ENCODE measurements at places on chromosomes 12 and 14.

DNA sequence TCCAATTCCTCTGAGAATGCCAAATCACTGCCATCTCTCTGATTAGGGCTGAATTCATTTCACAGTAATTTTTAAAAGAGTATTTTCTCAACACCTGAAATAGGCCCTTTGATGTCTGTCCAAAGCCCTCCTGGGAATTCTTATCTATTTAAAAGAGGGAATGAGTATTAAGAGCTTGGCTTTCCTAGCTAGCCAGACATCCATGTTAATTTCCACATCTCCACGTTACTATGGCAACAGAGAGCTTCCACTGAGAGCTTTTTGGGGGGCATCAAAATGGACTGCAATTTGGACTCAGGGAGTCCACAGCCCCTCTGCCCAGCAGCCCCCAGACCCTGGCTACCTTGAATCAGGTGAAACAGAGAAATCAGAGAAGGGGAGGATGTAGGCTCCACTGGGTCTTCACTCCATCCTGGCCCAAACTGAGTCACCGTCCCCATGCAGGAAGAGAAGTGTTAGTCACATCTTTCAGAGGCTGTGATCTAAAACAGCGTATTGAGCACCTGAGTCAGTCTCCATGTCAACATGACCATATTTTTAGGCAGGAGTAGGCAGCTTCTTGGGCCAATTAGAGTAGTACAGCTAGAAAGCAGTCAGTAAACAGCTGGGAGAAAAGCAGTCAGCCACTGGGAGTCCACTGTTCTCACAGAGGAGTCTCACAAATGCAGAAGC lies 7.0 kb upstream of the FICD start:
- no peak for DNase-seq

- DNase-seq = no peak
These were observed 45.3 kb upstream of the OXA1L start for GRCh38 chr14:22721213-22721612.

DNA sequence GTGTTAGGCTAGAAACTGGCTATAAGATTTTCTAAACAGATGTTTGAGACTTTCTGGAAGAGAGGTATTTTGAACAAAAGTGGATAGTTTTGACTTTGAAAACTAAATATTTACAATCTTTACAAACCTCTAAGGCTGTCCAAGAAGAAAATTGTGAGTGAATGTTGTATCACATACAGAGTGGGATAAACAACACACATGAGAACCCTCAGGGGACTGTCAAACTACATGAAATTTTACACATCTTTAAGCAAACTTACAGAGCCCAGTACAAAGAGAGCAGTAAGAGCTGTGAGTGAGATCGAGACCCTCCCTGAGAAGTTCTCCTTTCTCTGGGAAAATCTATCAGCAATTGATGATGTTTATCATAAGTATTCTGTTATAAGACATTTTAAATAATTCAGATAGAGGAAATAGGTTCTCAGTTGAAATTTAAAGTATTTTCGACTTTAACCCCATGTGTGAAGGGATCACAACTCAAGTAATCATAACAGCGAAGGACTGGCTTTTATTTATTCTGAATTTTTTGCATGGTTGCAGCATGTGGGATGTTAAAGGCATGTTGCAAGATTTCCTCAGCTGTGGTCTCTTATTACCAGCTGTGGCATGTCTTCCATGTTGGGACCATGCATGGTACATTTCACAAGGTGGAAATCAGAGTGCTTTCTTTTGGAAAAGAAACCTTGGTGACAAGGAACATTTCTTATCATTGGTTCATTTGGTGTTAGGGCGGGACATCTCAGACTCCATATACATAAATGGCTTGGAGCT lies 264.0 kb upstream of the PRICKLE1 start:
- DNase-seq = no peak

GRCh38 chr14:89202413-89203190 lies 214.4 kb downstream of the FOXN3 start:
- DNase-seq = no peak

GRCh38 chr12:55641595-55641994 lies 4.9 kb downstream of the OR10P1 start:
- DNase-seq = no peak

DNA sequence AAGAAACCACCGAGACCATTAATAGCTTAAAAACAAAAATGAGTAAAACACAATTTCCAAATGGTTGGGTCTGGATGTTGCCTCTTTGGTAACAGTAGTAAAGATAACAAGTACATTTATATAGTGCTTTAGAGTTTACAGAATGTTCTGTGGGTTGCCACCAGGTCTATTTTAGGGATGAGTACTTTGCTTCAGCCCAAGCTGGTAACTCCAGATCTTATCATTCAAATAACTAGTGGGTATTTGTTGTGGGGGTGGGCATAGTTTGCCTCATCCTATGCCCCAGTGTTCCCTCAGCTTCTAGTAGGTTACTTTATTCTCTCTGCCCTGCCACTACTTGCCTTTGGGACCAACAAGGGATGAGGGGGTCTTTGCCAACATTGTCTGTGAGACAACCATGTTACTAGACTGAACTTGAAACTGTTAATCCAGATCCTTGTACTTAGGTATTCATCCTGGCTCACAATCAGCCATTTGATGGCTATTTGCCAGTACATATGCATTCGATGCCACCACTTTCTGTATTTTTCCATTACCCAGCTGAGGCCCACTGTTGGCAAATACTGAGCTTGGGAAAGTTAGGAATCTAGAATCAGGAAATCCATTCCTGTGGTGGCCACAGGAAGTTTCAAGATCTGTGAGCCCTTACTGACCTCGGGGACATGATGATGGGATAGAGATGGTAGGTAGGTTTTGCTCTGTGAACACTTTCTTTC lies 17.6 kb upstream of the AKAP6 start:
- peak; percentile 19 for DNase-seq

DNA sequence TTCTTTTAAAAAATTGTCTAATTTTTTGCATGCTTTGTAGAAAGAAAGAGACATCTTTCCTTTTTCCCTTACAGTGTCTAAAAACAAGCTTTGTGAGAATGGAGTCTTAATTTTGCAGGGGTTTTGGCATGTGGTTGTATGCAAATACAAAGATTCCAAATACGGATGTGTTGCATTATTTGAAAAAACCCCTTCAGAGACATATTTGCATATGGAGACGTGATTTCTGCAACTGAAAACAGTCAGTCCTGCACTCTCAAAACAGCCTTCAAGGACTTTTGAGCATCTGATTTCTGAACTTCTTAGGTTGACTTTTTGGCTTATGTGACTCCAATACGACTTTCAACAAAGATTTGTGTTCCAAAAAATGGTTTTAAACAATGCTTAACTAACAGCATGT lies 7.8 kb downstream of the IRAK3 start:
- no peak for DNase-seq

Measured in femur (tissue), 1 donor.